ENCODE measurements at places on chromosomes 4 and X.

DNA sequence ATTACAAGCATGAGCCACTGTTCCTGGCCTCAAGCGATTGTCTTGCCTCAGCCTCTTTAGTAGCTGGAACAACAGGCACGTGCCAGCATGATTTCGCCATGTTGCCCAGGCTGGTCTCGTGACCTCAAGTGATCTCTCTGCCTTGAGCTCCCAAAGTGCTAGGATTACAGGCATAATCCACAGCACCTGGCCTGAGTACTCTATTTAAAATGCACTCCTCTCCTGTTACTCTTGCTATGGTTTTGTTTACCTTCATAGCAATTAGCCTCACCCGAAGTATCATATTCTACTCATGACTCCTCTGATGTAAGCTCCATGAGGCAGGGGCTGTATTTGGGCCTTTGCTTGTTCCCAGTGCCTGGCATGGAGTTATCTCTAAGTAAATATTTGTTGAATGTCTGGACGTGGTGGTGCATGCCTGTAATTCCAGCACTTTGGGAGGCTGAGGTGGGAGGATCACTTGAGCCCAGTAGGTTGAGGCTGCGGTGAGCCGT, 92.5 kb upstream of the SLC34A2 start:
- no peak for DNase-seq

DNA sequence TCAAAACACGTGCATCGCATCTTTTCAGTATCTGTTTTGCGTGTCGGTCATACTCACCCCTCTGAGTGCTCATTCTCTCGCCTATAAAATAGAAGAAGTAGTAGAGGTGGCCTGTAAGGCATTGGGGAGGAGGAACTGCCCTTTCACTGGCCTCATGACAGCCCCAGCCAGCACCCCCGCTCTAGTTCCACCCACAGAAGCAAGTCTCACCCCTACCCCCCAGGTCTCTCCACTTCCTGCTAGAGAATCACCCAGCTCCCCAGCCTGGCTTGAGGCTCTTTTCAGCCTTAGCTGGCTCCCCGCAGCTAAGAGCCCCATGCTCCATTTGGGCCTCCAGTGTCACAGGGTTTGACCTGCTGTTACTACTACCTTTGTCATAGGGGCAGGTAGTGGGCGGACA, 11.8 kb downstream of the HDAC6 start:
- DNase-seq: no peak

DNA sequence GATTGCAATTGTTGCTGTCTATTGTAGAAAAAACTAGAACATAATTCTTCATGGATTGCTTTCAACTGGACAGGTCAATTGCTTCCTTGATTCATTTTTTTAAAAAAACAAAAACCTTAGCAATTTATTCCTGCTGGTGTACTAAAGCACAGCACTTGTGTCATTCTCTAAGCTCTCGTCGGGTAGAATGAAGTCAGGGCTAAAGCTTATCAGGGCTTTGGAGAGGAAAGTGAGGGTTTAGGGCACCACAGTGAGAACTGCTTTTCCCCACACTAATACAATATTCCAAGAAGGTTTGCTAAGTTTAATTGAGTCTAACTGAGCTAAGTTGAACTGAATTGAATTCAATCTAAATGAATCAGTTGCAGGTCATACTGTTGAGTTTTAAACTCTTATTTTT, 76.4 kb upstream of the TLR3 start:
- no peak for DNase-seq

DNA sequence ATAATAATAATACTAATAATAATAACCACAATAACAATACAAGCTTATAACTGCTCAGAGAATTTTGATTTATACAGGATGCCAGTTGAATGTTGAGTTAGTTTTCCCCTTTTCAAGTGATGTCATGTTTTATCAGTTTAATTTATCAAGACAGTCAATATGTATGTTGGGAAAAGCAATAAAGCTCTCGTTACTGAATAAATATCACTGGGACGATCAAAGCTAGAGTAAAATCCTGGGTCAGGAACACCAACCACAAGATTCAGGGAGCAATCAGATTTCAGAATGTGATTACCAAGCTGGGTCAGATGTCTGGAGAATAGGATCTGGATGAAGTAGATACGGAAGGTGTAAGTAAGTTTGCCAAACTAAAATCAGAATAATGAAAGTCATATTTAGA, 179.6 kb downstream of the GRID2 start:
- DNase-seq: no peak

DNA sequence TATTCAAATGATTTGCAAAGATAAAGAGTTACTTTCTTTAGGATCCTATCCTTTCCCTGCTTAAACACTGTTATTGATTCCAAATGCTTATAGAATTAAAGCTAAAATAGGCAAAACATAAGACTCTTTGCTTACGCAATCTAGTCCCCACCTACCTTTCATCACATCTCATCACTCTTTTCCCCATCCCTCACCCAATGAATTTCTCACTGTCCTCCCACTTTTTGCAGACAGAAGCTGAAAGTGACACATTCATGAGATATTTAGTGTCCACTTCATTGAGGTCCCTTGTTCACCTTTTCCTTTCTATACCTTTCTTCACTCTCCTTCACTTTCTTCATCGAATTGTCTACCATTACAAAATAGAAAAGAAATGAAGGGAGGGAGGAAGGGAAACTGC, 424 bp downstream of the SATL1 start:
- DNase-seq: no peak

GRCh38 chr4:104677116-104677515, 182.4 kb upstream of the CXXC4 start:
- no peak for DNase-seq

DNA sequence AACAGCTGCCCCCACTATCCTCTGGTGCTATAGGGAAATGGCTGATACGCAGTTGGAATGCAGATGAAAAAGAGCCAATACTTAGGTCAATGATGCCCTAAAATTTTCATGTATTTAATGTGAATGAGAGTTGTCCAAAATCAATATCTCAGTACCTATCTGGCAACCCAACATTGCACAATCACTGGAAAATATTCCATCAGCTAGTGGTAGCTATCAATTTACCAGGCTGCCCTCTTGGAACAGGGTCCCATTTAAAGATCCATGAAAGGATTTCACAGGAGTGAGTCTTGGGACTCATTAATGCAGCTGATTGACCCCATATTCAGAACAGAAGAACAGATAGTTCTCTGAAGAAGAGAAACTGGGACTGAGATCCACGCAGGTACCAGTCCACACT, 638.9 kb downstream of the SMARCA1 start:
- DNase-seq: no peak

DNA sequence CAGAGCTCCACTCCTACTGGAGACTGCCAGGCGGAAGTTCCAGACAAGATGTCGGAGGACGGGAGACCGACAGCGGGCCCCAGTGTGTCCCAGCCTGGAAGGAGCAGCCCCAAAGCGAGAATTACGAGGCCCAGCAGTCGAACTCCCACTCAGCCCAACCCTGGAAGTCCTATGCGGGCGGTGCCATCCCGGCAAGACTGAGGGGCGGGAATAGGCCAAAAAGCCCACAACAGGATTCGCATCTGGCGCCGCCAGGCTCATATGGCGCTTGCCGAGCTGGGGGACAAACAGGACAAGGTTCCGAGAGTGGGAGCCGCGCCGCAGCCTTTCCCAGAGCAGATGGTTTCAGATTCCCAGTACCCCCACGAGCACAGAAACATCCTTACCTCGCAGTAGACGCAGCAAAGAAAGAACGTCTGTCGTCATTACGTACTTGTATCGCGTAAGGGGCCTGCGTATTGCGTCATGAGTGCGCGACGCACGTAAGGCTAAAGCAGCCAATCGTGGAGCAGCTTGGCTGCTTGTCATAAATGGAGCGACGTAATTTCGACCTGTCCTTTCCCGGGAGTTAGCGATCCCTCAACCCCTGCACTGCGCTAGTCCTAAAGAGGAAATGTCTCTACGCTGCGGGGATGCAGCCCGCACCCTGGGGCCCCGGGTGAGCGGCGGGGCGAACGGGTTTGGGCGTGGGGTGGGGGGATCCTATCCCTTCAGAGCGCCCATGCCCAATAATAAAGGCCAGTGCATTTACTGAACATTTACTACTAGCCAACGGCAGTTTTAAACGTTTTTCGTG, at the start of the genes LIAS and RPL9:
TSS of gene LIAS (plus strand) at position 552 of the 796 bp plus-strand sequence. CDS start at position 614, 62 bp downstream.
TSS of gene RPL9 (minus strand) at position 418 of the 796 bp plus-strand sequence. CDS start 483 bp downstream, outside the sequence.
- peak; percentile 90 for DNase-seq

DNA sequence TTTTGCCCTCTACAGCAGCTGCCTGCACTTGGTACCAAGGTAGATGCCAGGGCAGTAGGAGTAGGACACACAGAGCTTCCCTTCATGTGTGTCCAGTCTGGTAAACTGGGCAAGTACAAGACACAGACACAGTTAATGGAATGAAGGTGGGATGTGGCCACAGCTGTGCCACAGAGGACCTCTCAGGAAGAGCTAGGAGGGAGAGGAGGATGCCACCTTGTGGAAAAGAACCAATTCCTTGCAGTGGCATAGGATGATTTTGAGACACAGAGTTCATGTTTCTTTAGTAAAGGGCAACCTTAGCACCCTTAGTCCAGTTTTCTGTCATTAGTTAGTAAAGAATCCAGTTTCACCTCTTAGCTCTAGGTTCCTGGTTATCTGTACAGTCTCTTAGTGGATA, 36.3 kb upstream of the TBC1D14 start:
- no peak for DNase-seq

- no peak for DNase-seq
These were observed 114.0 kb downstream of the RBM47 start for GRCh38 chr4:40515398-40516293.

DNA sequence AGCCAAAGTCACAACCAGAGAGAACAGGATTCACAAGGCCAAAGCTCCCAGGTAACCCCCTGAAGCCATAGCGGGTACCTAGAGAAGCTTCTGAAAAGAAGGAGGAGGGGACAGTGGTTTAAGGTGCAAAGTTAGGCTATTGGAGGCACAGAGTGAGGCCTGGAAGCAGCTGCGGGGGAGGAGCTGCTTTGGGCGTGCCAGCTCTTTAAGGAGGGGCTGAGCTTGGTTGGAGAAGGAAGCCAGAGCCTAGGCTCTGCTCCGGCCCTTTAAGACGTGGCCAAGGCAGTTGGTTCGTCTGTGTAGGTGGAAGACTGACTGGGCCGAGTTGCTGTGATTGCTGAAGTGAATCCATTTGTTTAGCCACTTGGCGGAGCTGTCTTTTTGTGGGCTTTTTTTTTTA, 1.5 kb downstream of the KLF8 start:
- DNase-seq: no peak

- no peak for DNase-seq
These were observed 635.2 kb upstream of the SPANXN1 start for GRCh38 chrX:144612076-144612475.

DNA sequence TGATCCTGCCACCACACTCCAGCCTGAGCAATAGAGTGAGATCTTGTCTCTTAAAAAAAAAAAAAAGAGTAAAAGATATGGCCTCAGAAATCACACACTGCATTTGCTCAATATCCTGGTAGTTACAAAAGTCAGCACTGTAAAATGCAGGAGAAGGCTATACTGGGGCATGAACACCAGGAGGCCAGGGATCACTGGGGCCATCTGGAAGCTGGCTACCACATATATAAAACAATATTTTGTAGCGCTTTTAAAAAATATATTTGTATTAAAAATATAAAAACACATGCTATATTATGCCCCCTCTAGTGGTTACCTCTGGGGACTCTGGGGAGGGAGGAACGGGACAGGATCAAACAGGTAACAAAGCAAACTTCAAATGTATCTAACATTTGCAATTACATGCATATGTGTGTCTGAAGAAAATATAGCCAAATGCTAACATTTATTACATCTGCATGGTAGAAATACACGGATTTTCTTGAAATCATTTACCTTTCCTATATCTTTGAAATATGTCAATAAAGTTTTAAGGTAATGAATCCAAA, 4.0 kb downstream of the C4orf46 start:
- no peak for DNase-seq

DNA sequence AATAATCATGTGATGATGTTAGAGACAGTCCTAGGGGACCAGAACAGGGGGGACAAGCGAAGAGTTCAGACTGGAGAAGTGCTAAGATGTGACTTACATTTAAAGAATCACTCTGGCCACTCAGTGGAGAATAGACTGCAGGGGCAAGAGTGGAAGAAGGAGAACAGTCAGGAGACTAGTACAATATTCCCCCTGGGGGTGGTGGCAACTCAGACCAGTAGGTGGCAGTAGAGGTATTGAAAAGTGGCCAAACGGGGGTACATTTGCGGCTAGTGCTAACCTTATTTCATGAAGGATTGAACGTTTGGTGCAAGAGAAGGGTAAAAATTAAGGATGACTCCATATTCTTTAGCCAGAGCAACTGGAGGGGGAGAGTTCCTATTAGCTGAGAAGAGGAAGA, 2.7 kb upstream of the BMX start:
- no peak for DNase-seq

DNA sequence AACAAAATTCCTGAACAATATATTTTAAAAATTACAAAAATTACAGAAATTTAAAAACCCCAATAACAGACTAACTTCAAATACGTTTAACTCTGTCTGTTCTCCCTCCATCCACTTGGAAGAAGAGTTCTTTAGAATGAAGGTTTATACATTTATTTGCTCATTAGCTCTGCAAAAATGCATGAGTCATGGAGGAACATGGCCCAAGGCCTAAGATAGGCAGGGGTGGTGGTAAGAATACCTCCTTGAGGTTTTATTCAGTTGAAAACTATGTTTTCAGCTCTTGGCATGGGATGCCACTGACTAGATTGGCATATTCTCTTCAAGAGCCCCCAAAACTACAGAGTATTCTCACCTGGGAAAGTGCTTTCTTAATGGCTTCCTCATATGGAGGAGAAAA, 8.8 kb upstream of the LRRC66 start:
- no peak for DNase-seq

DNA sequence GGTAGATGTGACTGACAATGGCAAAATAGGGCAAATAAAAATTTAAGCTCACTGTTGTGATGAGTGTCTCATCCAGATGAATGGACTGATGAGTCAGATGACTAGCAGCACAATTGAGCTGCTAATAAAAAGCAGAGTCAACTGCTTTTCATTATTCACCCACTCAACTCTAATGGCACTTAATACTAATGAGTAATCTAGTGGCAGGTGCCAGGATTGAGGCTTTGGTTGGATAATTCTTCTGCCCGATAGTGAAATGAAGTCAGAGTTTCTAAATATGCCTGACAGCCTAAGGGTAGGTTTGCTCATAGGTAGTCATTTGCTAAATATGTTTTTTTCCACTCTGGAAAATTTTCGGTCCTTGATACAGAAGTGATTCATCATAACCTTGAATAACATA, 10.4 kb downstream of the OGT start:
- no peak for DNase-seq

- DNase-seq: peak; percentile 80
These were observed at the start of gene CCNG2 for GRCh38 chr4:77156912-77157858. Gene CCNG2 (plus strand): TSS chr4:77157207. CDS start chr4:77158533, 1,326 bp downstream.

DNA sequence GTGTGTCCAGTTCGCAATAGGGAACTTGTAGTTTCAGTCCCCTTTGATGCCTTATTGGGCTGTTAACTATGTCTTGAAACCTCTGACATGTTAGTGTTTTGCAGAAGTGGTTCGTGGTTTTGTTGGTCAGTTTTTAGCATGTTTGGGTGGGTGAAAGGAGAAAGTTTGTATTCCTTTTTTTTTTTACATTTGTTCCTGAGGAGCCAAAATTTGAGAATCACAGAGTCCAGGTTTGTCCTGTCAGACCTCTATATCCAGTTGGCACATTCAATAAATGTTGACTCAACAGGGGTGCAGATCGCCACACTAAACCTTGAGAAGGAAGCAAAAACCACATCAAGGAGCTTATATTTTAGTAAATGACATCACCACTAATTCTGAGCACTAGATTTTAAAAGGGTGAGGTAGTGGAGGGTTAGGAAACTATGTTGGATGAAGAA, 26.2 kb downstream of the DLG3 start:
- DNase-seq: no peak
